ENCODE measurements at places on chromosomes 7 and 10.

DNA sequence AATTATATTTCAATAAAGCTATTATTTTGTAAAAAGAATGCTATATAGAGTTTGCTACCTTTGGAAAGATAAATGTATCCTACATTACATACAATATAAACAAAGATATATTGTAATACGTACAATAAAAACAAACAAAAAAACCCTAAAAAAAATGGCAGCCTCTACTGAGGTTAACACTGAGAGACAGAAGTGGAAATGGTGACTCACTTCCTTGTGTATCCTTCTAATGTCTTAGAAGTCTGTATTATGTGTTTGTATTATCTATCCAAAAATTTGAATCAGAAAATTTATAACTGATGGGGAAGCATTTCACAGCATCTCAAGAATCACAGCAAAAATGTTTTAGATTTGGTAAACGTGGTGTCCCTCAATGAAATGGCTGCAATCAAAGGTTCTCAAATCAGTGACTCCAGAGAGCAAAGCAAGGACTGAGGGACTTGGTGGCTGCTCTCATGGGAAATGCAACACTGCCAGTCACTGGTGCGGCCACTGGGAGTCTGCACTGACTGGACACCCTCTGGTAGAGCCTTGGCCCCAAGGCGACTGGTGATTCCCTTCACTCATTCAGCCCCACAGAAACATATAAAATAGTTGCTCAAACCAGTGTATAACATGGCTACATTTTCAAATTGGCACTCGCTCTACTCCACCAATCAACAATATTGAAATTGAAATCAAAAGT lies 53.8 kb downstream of the PANK1 start:
- H3K4me3 ChIP-seq, result no peak overlapping the region
- H3K4me1 ChIP-seq, result no peaks in the 10 kb centered on the region
- H3K27ac ChIP-seq, result peak overlapping the region; percentile 23
- no peaks in the 10 kb centered on the region for H3K27me3 ChIP-seq

DNA sequence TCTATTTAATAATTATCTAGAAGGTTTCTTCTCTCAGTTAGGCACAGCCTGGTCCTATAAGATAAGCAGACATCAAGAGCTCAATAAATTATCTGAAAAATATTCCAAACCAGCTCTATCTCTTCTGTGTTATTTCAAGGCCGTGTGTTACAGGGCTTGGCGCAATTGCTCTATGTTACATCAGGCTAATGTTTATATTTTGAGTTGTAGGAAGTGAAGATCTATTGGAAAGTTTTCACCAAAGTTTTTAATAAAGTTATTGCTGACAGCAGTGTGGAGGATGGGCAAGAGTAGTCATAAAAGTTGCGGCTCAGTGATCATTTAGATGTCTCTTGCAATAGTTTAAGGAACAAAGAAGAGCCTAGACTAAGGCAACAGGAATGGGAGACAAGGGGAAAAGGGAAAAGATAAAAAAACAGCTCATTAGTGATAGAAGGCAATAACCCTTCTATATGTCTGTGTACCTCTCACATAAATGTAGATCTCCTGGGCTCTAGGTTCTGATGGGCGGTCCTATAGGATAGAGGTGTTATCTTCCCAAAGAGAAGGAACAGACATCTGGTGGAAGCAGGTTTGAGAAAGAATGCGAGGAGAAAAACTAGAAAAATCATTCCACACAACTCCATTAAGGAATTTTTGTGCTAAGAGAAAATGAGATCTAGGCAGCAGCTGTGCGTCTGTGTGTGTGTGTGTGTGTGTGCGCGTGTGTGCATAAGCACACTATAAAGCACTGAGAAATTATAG lies 5.9 kb upstream of the ANKRD7 start:
- H3K36me3 ChIP-seq, result no peaks in the 10 kb centered on the region
- H3K4me1 ChIP-seq, result no peaks in the 10 kb centered on the region
- H3K4me3 ChIP-seq, result no peak overlapping the region

- H3K27me3 ChIP-seq, result no peaks in the 10 kb centered on the region
- no peak overlapping the region for H3K27ac ChIP-seq
- no peak for DNase-seq
- H3K36me3 ChIP-seq, result no peaks in the 10 kb centered on the region
- H3K4me1 ChIP-seq, result no peaks in the 10 kb centered on the region
These were observed 86.5 kb upstream of the NPVF start for GRCh38 chr7:25314731-25315267.

DNA sequence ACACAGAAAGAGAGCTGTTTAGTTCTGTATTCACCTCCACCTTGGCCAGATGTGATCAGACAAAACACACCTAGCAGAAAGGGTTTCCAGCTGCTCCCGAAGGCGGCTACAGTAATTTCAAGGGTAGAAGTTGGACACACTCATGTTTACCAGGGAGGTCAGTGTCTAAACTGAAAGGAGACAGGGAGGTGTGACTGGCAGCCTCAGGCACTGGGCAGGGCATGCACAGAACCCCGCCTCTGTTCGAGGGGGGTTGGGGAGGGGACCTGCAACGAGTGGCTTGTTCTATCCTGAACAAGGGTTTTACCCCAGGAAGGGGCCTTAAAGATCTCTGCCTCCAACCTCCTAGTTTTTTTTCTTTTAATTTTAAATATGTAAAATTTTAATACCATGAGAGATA lies 49.6 kb downstream of the BPGM start:
- no peaks in the 10 kb centered on the region for H3K36me3 ChIP-seq
- DNase-seq, result no peak
- no peak overlapping the region for H3K4me3 ChIP-seq
- peaks cover 15% of the 10 kb centered on the region for H3K4me1 ChIP-seq
- no peak overlapping the region for H3K27ac ChIP-seq

GRCh38 chr10:108249940-108250339 lies 1085.4 kb upstream of the SORCS1 start:
- H3K27me3 ChIP-seq, result no peaks in the 10 kb centered on the region
- H3K4me3 ChIP-seq, result no peak overlapping the region
- no peak for DNase-seq
- no peak overlapping the region for H3K27ac ChIP-seq
- H3K36me3 ChIP-seq, result peaks cover 7% of the 10 kb centered on the region

- no peak overlapping the region for H3K27ac ChIP-seq
- no peaks in the 10 kb centered on the region for H3K27me3 ChIP-seq
- H3K36me3 ChIP-seq, result no peaks in the 10 kb centered on the region
- H3K4me3 ChIP-seq, result no peak overlapping the region
These were observed 28.8 kb downstream of the ANXA11 start for GRCh38 chr10:80176526-80176925.

GRCh38 chr7:43105521-43106120 lies 6.8 kb upstream of the HECW1 start:
- DNase-seq, result no peak
- no peak overlapping the region for H3K27ac ChIP-seq
- H3K36me3 ChIP-seq, result no peaks in the 10 kb centered on the region
- peaks cover 6% of the 10 kb centered on the region for H3K4me1 ChIP-seq
- peaks cover under 1% of the 10 kb centered on the region for H3K27me3 ChIP-seq

GRCh38 chr10:22366771-22367170 lies 21.5 kb downstream of the SPAG6 start:
- no peak for DNase-seq
- H3K36me3 ChIP-seq, result no peaks in the 10 kb centered on the region
- no peaks in the 10 kb centered on the region for H3K27me3 ChIP-seq
- peaks cover 17% of the 10 kb centered on the region for H3K4me1 ChIP-seq

DNA sequence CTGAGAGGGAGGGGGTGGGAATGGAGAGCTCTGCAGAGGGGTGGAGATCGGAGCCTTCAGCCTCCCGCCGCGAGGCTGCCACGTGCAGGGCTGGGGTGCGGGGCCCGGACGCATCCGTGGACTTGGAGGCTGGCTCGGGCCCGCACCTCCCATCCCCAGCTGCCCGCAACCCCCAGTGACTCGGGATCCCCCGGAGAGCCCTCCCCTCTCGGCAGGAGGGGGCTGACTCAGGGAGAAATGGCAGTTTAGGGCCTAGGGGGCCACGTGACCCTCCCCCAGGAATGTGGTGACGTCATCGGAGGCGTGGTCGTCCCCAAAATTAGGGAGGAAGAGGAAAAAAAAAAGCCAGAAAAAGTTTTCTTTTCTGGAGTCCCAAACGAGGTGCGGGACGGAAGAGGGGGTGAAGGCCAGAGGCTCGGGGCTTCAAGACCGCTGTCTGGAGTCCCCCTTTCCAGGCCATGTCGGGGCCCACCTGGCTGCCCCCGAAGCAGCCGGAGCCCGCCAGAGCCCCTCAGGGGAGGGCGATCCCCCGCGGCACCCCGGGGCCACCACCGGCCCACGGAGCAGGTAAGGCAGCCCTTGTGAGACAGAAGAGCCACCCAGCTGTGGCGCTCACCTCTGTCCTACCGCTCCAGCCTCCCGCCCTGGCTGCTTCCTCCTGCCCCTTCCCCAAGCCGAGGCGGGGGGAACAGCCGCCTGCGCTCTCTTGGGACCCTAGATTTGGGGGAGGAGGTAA lies at the start of gene TRIP6:
Gene TRIP6, plus strand, starts transcription at position 348 of the 736 bp plus-strand sequence. Its CDS starts 111 bp downstream, at position 459.
- peak within 1 kb of the TSS; percentile 93 for H3K4me3 ChIP-seq
- no peaks in the 10 kb centered on the region for H3K36me3 ChIP-seq
- H3K27me3 ChIP-seq, result no peaks in the 10 kb centered on the region
- peak; percentile 91 for DNase-seq
- H3K4me1 ChIP-seq, result peaks cover 13% of the 10 kb centered on the region
